Hepatocyte (in vitro differentiated cells): ENCODE measurements at places on chromosomes 12 and 14. TPM values are rescaled to one million over a fixed set of nuclear protein-coding genes. Genes with fewer than 3 reads are reported as not detected.

DNA sequence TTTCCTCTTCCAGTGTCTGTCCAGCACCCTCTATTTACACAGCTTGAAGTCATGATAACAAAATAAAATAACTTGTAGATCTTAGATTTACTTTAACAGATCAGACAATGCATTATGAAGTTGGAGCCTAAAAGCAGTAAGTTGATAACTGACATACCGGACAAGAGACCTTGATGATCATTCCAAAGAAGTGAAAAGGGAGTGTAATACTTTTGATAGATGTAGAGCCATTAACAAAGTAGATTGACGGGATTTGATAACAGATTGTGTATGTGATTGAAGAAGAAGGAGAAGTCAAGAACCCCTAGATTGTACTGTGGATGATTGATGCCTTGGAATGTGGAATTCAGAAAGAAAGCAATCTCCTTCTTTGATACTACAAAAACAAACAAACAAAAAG lies 403.8 kb upstream of the MGAT4C start:
- no peak for DNase-seq

DNA sequence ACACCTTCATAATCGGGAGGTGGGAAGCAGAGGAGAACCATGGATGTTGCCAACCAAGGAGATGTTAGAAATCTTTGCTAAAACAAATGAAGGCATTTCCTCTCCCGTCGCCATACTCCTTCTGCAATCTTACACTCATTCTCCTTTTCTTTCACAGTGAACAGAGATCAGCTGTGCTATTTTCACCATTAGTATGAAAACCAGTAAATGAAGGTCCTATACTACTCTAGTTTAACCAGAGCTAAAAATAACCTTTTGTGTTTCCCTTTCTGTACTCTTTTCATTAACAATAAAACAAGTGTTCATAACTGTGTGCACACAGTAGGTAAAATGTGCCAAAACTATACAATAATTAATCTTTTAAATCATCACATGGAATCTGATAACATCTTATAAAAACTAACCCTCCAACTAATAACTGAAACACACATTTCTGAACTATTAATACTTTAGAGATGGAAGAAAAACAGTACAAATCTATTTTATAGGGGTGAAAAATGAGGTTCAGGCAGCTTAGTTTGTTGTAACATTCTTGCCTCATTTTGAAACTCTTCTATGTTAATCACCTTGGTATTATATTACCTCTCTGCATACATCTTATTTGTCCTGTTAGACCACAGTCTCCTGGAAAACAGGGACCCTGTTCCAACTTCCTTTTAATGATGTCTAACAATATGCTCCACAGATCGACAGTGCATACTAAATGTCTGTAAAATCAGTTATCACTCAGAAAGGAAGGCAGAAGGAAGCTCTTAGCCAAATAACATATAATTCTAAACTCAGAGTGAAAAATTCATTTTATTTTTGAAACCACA lies 69.5 kb downstream of the SPPL3 start:
- DNase-seq: no peak

- DNase-seq: no peak
These were observed 200.2 kb downstream of the EXOC5 start for GRCh38 chr14:57068511-57068910.

The DUSP16 gene
- 13.4 and 14.3 TPM in 2 replicates for polyA plus RNA-seq

The NEUROD4 gene
- not detected in 2 replicates for polyA plus RNA-seq
